Spleen (tissue), 13 donors: ENCODE measurements at places on chromosomes 3 and 15. TPM values are rescaled to one million over a fixed set of nuclear protein-coding genes. Genes with fewer than 3 reads are reported as not detected.
A peak's percentile ranks its signal among the peaks of the same experiment; 100 is the strongest.

DNA sequence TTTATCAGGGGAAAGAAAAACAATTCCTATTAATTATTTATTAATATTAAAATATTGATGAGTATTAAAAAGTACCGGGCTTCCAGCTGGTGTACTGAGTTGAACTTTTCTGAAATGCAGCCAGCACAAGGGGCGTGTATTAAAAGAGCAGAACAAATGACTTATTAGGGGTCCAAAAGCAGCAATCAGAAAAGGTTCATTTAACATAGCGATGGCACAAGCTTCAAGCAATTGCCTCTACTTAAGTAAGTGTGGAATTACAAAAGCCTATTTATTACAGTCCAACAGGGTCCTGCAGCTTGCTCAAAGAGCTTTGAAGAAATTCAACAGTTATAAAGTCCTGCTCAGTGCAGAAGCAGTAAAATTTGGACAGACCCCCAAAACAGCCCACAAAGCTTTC, 285.6 kb downstream of the EPHA3 start:
- no peak overlapping the region for H3K4me3 ChIP-seq
- no peaks in the 10 kb centered on the region for H3K4me1 ChIP-seq
- H3K27ac ChIP-seq: no peak overlapping the region
- H3K36me3 ChIP-seq: no peaks in the 10 kb centered on the region

DNA sequence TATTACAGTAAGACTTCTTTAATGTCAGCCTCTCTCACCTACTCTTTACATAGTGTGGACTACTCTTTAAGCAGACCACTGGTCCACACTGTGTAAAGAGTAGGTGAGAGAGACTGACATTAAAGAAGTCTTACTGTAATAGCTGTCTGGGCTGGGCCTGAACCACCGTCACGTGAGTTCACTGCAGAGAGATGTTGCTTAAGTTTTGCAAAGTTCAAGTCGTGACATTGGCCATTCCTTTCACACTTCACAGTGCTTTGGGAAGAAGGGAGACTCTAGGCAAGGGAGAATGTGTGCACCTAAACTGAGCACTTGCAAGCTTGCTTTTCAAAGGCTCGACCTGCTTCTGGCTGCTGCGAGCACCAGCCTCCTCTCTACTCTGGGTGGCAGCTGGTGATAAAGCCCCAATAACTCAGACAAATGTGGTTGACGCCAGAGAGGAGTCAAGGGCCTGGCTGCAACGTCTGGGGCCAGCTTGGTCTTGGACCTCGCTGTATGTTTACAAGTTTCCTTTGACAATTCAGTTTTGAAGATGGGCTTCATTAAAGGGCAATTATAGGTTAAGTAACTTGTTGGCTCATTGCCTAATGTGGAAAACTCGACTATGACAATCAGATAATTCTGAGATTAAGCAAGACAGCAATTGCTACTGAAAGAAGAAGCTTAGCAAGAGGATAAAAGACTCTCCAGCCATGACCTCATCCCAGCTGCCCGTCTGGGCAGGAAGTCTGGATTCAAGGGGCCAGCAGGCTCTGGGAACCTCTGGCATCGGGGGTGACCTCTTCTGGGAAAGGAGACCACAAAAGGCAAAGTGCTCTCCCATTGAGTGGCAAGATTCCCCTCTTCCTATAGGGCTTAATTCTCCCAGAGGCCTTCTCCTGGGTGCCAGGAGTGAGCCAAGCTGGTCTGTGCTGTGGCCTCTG, 242.1 kb upstream of the TLE3 start:
- no peaks in the 10 kb centered on the region for H3K36me3 ChIP-seq
- H3K4me1 ChIP-seq: peaks cover 17% of the 10 kb centered on the region
- no peak overlapping the region for H3K4me3 ChIP-seq

GABRR3 gene
- not detected for total RNA-seq

AADACL2 gene
- not detected for total RNA-seq

- H3K36me3 ChIP-seq: no peaks in the 10 kb centered on the region
- H3K4me1 ChIP-seq: no peaks in the 10 kb centered on the region
- H3K4me3 ChIP-seq: no peak overlapping the region
- H3K27ac ChIP-seq: no peak overlapping the region
These were observed 116.3 kb downstream of the RPL22L1 start for GRCh38 chr3:170753421-170754310.

GRCh38 chr15:85692321-85692720, 102.4 kb downstream of the KLHL25 start:
- peaks cover 40% of the 10 kb centered on the region for H3K36me3 ChIP-seq
- H3K27ac ChIP-seq: peak overlapping the region; percentile 15
- H3K4me3 ChIP-seq: peak overlapping the region; percentile 75
- no peak for DNase-seq
- H3K27me3 ChIP-seq: no peaks in the 10 kb centered on the region

DNA sequence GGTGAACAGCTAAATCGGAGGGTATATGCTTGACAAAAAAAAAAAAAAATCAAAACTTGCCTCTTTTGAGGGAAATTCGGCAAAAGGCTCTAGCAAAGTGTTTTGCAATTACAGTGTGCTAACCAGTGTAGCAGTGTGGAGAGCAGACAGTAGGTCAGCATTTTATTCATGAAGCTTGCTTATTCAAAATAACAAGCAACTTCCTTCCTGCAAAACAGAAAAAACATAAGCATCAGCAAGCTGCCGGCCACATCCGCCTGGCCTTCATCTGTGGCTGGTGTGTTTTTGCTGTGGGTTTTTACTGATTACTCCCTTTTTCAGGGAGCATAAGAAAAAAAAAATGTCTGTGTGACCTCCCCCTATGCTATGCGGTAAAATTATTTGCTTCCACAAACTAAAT, 434.1 kb downstream of the OCA2 start:
- H3K27ac ChIP-seq: no peak overlapping the region
- DNase-seq: no peak
- no peak overlapping the region for H3K4me3 ChIP-seq

NRROS gene
- 29.9 TPM for total RNA-seq

DNA sequence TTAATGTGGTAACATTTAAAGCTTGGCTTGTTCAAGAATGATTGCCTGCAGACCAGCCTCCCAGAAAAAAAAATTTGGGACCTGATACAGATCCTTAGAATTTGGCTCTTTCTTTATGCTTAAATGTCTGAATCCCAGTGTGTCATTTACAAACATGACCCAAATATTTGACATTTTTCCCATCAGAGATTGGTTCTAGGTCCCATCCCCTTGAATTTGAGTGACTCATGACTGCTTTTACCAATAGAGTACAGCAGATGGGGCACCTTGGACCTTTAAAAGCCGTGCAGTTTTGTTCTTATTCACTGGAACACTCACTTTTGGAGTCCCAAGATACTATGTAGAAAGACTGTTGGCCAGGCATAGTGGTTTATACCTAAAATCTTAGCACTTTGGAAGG, 231.6 kb downstream of the ZIC1 start:
- H3K27ac ChIP-seq: no peak overlapping the region
- no peaks in the 10 kb centered on the region for H3K36me3 ChIP-seq
- no peaks in the 10 kb centered on the region for H3K4me1 ChIP-seq

GRCh38 chr3:191775451-191776233, 314.7 kb downstream of the PYDC2 start:
- H3K4me3 ChIP-seq: no peak overlapping the region
- no peak for DNase-seq
- no peak overlapping the region for H3K27ac ChIP-seq
- H3K4me1 ChIP-seq: no peaks in the 10 kb centered on the region
- no peaks in the 10 kb centered on the region for H3K27me3 ChIP-seq

GRCh38 chr3:32220006-32220405, 18.5 kb upstream of the CMTM8 start:
- no peak overlapping the region for H3K4me3 ChIP-seq
- H3K4me1 ChIP-seq: no peaks in the 10 kb centered on the region
- H3K36me3 ChIP-seq: no peaks in the 10 kb centered on the region
- no peak for DNase-seq
- peaks cover 19% of the 10 kb centered on the region for H3K27me3 ChIP-seq

DNA sequence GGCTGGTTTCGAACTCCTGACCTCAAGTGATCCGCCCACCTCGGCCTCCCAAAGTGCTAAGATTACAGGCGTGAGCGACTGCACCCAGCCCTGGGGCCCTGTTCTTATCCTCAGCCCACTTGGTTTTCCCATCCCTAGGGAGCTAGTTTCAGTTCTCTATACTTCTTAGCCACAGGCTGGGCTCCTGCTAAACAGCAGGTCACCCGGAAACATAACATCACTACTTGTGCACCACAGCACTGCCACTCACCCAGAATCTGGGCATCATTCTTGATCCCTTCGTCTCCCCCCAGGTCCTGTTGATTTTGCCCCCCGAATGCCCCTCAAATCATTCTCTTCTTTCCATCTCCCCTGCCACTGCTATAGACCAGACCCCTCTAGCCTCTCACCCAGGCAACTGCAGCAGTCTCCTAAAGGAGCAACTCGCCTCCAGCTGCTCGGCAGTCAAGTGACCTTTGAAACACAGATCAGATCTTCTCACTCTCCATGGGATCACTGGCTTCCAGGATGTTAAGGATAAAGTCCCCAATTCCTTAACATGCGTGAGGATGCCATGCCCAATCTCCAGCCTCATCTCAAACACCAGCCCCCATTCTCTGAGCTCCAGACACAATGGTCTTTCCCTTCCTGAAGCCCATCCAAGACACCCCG, 5.6 kb upstream of the AP3S2 start:
- no peaks in the 10 kb centered on the region for H3K4me1 ChIP-seq
- H3K4me3 ChIP-seq: no peak overlapping the region
- no peaks in the 10 kb centered on the region for H3K27me3 ChIP-seq
- H3K27ac ChIP-seq: no peak overlapping the region
- no peaks in the 10 kb centered on the region for H3K36me3 ChIP-seq

- no peak overlapping the region for H3K4me3 ChIP-seq
- peaks cover 31% of the 10 kb centered on the region for H3K4me1 ChIP-seq
- no peak overlapping the region for H3K27ac ChIP-seq
- no peaks in the 10 kb centered on the region for H3K27me3 ChIP-seq
- H3K36me3 ChIP-seq: no peaks in the 10 kb centered on the region
These were observed 30.1 kb downstream of the SUCNR1 start for GRCh38 chr3:151903501-151903991.

SEC22A gene
- total RNA-seq: 10.2 TPM

- DNase-seq: no peak
- H3K4me3 ChIP-seq: no peak overlapping the region
- H3K4me1 ChIP-seq: no peaks in the 10 kb centered on the region
These were observed 795.0 kb downstream of the ROBO1 start for GRCh38 chr3:78972617-78973301.

- H3K4me1 ChIP-seq: no peaks in the 10 kb centered on the region
- H3K27me3 ChIP-seq: no peaks in the 10 kb centered on the region
- DNase-seq: no peak
- no peak overlapping the region for H3K4me3 ChIP-seq
These were observed 976.4 kb downstream of the CADM2 start for GRCh38 chr3:85935171-85935570.

SLC7A14 gene
- not detected for total RNA-seq

DNA sequence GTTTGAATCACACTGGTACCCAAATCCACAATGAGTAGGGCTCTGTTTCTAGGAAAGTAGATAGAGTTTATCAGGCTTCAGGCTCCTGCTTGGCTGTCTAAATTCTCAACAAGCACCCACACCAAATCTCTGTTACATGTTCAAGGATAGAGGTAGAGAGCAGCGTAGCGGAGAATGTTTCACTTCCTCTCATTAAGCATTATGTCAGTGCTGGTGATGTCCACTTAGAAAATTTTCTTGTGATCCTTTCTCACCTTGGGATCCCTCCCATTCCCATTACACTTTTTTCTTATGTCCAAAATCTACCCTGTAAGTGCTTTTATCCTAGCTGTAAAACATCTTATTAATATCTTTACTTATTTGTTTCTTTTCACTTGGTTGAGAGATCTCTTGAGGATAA, 34.7 kb upstream of the GCSAM start:
- no peaks in the 10 kb centered on the region for H3K27me3 ChIP-seq
- no peaks in the 10 kb centered on the region for H3K4me1 ChIP-seq
- H3K4me3 ChIP-seq: no peak overlapping the region
- H3K36me3 ChIP-seq: no peaks in the 10 kb centered on the region
- H3K27ac ChIP-seq: no peak overlapping the region
- DNase-seq: no peak

DUOXA2 gene
- total RNA-seq: not detected

DNA sequence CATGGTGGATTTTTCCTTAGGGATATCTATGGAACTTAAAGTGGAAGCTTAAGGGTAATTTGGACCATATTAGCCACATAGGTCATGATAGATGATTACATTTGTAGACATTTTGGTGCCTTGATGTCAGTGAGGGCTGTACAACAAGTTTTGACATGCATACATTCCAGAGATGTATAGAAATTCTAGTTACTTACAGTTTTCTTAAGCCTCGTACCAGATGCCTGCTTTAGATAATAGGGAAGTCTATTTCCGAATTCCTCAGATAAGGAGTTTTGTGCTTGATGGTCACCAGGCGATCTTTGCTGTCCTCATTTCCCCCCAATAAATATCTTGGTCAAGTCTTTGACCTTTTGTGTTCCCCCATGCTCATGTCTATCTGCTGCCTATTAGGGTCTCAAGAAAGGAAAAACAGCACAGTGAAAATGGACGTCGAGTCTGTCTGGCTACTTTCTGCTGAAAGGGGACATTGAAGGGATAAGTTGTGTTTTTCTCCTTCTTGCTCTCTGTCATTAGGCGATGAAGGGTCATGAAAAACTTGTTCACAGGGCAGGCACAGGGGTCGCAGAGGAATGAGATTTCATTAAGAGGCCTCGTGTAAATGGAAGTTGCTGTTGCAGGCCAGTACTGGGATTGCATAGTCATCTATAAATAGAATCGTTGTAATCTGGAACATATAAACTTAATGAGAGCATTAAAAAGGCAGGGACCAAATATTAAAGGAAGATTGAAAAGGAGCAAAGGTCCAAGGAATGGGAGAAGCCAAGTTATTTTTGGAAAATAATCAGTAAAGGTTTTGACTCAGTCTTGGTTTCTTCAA, 20.0 kb upstream of the SENP7 start:
- no peak overlapping the region for H3K4me3 ChIP-seq
- no peaks in the 10 kb centered on the region for H3K36me3 ChIP-seq
- no peaks in the 10 kb centered on the region for H3K4me1 ChIP-seq
- no peak overlapping the region for H3K27ac ChIP-seq
- no peaks in the 10 kb centered on the region for H3K27me3 ChIP-seq

DNA sequence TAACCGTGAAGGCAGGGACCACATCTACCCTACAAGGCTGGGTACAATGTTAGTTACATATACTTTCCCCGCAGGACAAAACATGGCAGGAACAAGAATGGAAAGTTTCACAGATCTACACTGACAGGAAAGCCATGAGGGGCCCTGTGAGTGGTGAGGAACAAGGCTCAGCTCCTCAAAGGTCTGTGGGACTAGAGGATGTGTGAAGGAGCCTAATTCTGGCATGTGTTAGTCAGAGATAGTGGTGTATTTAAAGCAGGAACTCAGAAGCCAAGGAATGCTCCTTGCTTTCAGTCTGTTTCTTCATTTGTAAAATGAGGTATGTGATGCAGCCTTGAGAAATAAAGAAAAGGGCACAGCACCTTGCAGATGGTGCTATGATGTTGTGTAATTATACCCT, 25.1 kb downstream of the ETV5 start:
- no peaks in the 10 kb centered on the region for H3K27me3 ChIP-seq
- peaks cover 12% of the 10 kb centered on the region for H3K36me3 ChIP-seq
- no peak overlapping the region for H3K27ac ChIP-seq
- H3K4me3 ChIP-seq: no peak overlapping the region

DNA sequence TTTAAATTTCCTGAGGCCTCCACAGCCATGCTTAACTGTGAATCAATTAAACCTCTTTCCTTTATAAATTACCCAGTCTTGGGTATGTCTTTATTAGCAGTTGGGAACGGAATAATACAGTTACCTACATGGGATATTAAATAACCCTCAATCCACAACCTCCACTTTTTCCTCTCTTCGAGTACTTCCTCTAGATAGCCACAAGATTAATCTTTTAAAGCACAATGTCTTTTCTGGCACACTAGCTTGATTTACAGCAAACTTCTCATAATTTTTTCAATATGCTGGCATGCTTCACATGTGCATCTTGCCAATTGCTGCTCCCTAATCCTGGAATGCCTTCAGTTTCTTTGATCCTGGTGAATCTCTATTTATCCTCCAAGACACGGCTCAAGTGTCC, 92.2 kb downstream of the P2RY1 start:
- no peaks in the 10 kb centered on the region for H3K36me3 ChIP-seq
- no peaks in the 10 kb centered on the region for H3K4me1 ChIP-seq
- no peak overlapping the region for H3K27ac ChIP-seq
- H3K27me3 ChIP-seq: no peaks in the 10 kb centered on the region
- DNase-seq: no peak
